Activated CD8-positive, alpha-beta T cell treated with anti-CD3 and anti-CD28 coated beads for 36 hours (primary cell): ENCODE measurements at places on chromosomes 2 and 18. TPM values are rescaled to one million over a fixed set of nuclear protein-coding genes. Genes with fewer than 3 reads are reported as not detected.

CD8A gene
- 419 TPM for total RNA-seq

ACP1 gene
- total RNA-seq = 153 TPM

ALKAL2 gene
- total RNA-seq = not detected

- H3K27ac ChIP-seq = no peak overlapping the region
- H3K4me3 ChIP-seq = no peak overlapping the region
- DNase-seq = no peak
- H3K27me3 ChIP-seq = peaks cover 8% of the 10 kb centered on the region
- no peaks in the 10 kb centered on the region for H3K4me1 ChIP-seq
Measured at GRCh38 chr2:242051463-242051862, 181.9 kb downstream of the RTP5 start.

GRCh38 chr18:58541146-58541788 is 87.6 kb downstream of the ALPK2 start:
- H3K36me3 ChIP-seq = no peaks in the 10 kb centered on the region
- H3K27ac ChIP-seq = peak overlapping the region; percentile 72
- peak overlapping the region; percentile 40 for H3K4me3 ChIP-seq
- peak; percentile 52 for DNase-seq
- peaks cover 69% of the 10 kb centered on the region for H3K4me1 ChIP-seq
- H3K27me3 ChIP-seq = peaks cover 8% of the 10 kb centered on the region

GRCh38 chr2:31935370-31935769 is 75.4 kb downstream of the MEMO1 start:
- DNase-seq = no peak
- no peaks in the 10 kb centered on the region for H3K27me3 ChIP-seq
- H3K36me3 ChIP-seq = peaks cover 5% of the 10 kb centered on the region
- no peak overlapping the region for H3K27ac ChIP-seq
- peaks cover 9% of the 10 kb centered on the region for H3K4me1 ChIP-seq

- peaks cover 72% of the 10 kb centered on the region for H3K36me3 ChIP-seq
- H3K4me3 ChIP-seq = peak overlapping the region; percentile 92
- peak overlapping the region; percentile 97 for H3K27ac ChIP-seq
- H3K27me3 ChIP-seq = no peaks in the 10 kb centered on the region
- peaks cover 63% of the 10 kb centered on the region for H3K4me1 ChIP-seq
Measured at GRCh38 chr2:203708846-203709396, 2.5 kb downstream of the CD28 start.

GRCh38 chr2:196274387-196274809 is 103.0 kb upstream of the STK17B start:
- H3K36me3 ChIP-seq = no peaks in the 10 kb centered on the region
- peaks cover 59% of the 10 kb centered on the region for H3K4me1 ChIP-seq
- H3K27ac ChIP-seq = peak overlapping the region; percentile 93
- H3K4me3 ChIP-seq = peak overlapping the region; percentile 55
- H3K27me3 ChIP-seq = no peaks in the 10 kb centered on the region

GRCh38 chr2:42554392-42554791 is 14.0 kb upstream of the MTA3 start:
- H3K27ac ChIP-seq = no peak overlapping the region
- DNase-seq = no peak
- H3K36me3 ChIP-seq = no peaks in the 10 kb centered on the region

DNA sequence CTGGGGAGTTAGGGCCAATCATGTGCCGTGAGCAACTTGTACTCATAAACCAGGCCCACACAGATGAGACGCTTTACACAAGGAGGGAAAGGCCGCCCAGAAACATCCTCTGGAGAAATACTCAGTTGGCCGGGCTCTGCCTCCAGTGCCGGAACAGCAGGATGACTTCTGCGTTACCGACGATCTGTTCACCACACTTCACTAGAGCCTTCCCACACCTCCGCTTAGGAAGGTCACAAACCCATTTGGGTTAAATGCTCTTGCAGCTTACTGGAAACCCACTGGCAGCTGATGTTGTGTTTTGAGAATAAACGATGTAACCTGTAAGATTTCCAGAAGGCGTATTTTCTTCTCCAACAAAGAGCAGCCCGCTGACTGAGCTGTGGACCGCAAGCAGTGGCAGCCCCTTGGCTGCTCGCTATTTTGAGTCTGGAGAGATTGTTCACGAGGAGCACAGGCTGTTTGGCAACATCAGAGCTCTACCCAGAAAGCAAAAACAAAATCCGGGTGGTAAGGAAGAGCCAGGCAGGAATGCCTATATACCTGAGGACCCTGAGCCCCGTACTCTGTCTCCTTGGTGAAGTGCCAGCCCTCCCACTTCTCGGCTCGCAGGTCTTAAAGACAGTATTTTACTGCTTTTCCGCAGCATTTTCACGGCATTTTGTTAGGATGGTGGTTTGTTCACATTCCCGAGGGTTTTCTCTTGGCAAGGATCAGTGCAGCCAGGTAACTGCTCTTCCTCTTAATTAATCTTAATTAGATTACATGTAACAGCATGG is 44.0 kb downstream of the COLEC12 start:
- no peak for DNase-seq
- no peak overlapping the region for H3K27ac ChIP-seq
- H3K27me3 ChIP-seq = peaks cover 17% of the 10 kb centered on the region

GRCh38 chr18:11005528-11005927 is 143.8 kb downstream of the PIEZO2 start:
- no peak for DNase-seq
- no peak overlapping the region for H3K27ac ChIP-seq
- no peak overlapping the region for H3K4me3 ChIP-seq
- no peaks in the 10 kb centered on the region for H3K4me1 ChIP-seq
- no peaks in the 10 kb centered on the region for H3K36me3 ChIP-seq

- H3K4me1 ChIP-seq = peaks cover 29% of the 10 kb centered on the region
- H3K4me3 ChIP-seq = no peak overlapping the region
- no peak for DNase-seq
- H3K36me3 ChIP-seq = peaks cover 52% of the 10 kb centered on the region
Measured at GRCh38 chr2:144310889-144311608, 208.9 kb downstream of the ZEB2 start.

DNA sequence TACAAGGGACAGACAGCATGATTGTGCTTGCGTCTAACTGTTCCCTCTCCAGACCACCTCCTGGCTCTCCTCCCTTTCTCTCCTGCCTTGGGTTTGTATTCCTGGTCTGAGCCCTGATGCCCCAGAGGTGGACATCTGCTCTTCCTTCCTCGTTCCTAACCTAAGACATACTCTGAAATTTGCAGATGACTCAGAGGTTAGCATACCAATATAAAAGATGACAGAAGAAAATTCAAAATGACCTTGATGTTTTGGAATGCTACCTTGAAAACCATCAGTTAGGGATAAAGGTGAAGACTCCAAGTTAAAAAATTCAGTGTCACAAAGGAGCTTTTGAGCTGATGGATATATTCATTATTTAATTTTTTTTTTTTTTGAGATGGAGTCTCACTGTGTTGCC is 12.9 kb downstream of the SMYD1 start:
- H3K4me1 ChIP-seq = no peaks in the 10 kb centered on the region
- no peak for DNase-seq
- H3K4me3 ChIP-seq = no peak overlapping the region
- H3K27me3 ChIP-seq = no peaks in the 10 kb centered on the region

DNA sequence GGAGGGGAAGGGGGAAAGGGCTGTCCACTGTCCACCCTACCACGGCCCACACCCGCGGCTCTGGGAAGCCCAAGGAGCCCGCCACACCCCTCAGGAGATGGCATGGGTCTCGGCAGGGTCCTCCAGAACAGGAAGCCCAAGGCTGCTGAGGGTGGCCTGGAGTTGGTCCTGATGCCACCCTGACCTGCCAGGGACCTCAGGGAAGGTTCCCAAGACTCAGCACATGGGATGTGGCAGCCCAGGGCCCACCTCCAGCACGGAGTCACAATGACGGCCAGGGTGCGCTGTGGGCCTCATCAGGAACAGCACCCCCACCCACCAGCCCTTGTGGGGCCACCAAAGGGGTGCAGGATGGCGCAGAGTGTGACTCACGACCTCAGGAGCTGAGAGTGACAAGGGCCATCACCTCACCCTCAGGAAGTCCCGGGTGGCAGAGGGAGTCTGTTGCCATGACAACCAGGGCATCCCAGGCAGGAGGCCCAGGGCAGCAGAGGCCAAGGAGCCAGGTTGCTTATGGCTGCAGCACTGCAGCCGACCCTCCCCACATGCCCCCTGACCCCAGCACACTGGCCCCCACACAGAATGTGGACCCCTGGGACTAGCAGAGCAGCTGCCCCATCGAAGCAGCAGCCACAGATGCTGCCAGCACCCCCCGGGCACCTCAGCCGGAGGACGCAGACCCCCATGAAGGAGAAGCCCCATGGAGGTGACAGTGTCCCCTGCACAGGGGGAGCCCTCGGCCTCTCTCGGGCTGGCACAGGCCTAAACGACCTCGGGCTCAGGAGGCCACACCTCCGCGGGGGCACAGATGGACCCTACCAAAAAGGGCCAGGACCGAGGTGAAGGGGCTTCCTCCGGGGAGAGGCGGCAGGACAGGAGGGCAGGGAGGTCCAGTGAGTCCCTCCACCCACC is 34.3 kb downstream of the KIF1A start:
- H3K36me3 ChIP-seq = no peaks in the 10 kb centered on the region
- no peak overlapping the region for H3K4me3 ChIP-seq
- peaks cover 6% of the 10 kb centered on the region for H3K27me3 ChIP-seq
- no peak overlapping the region for H3K27ac ChIP-seq
- no peaks in the 10 kb centered on the region for H3K4me1 ChIP-seq

DNA sequence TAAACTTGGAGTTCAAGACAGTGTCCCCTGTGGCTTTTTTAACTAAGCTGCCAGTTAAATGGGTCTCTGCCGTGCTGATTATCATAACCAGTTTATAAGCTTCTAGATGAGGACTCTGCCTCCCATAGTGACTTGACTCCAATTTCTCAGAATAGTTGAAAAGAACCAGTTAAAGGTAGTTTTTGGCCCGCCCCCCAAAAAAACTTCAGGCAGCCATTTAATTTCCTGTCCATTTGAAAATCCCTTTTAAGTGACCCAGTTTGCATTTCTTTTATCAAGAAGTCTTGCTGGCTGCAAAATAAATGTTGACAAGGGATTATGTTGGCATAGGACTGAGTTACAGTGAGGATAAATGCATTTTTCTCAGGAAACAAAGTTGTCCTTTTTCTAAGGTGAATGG is 2.3 kb downstream of the SLC20A1 start:
- H3K4me3 ChIP-seq = peak overlapping the region; percentile 95
- peaks cover 63% of the 10 kb centered on the region for H3K4me1 ChIP-seq
- peak overlapping the region; percentile 33 for H3K27ac ChIP-seq
- H3K36me3 ChIP-seq = peaks cover 55% of the 10 kb centered on the region
- peak; percentile 42 for DNase-seq

- H3K27ac ChIP-seq = no peak overlapping the region
- H3K4me1 ChIP-seq = peaks cover 40% of the 10 kb centered on the region
- no peak for DNase-seq
- H3K36me3 ChIP-seq = peaks cover 26% of the 10 kb centered on the region
Measured at GRCh38 chr2:138507267-138507666, 5.7 kb downstream of the SPOPL start.

DNA sequence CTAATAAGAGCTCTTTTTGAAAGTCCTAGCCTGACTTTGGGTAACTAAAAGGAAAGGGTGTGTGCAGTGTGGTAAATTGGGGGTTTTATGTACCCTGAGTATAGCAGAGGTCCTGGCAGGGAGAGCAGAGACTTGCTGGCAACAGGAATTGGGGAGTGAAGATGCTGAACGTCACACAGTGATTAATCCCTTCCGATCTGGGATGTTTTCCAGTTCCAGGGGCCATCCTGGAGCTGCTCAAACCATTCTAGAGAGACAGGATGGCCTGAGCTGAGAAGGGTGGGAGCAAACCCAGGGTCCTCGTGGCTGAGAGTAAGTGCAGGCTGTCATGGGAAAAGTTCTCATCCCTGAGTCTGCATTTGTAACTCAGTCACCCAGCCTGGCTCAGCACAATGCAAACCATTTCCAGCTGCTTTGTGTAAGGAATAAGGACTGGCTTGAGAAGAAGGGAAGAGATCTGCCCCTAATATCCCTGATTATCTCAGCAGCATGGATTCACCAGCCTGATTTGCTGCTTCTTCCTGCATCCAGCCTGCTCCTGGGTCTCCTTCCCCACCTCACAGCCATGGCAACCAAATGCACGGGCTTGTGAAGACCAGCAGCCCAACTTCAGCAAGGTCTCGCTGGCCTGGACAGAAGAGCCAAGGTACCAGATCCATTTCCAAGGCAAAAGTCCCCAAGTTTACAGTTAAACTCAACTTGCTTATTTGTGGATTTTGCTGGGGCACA is 47.1 kb upstream of the CELF4 start:
- DNase-seq = no peak
- H3K36me3 ChIP-seq = no peaks in the 10 kb centered on the region
- no peaks in the 10 kb centered on the region for H3K4me1 ChIP-seq
- peaks cover 1% of the 10 kb centered on the region for H3K27me3 ChIP-seq
